ENCODE measurements at places on chromosomes 2 and 18.

DNA sequence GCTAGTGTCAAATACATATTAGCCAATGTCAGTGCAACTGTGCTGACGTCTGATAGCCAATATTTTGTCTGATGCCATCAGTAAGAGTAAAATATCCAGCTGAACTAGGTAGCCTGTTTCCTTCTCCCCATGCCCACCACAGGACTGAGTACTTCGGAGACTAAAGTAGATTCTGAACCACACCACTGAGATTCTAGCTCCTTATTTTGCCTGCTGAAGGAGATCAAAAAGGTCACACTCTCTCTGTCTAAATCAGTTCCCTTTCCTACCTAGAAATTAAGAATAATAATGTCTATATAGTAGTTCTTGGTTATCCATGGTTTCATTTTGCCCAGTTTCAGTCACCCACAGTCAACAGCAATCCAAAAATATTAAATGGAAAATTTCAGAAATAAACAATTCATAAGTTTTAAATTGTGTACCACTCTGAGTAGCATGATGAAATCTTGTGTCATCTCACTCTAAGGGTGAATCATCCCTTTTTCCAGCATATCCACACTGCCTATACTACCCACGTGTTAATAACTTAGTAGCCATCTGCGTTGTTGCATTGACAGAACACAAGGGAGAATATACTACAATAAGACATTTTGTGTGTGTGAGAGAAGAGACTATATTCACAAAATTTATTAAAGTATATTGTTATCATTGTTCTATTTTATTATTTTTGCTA lies 1043.3 kb upstream of the PIK3C3 start:
- no peak for DNase-seq

GRCh38 chr2:46487667-46488335 lies 8.4 kb downstream of the TMEM247 start:
- DNase-seq: no peak

DNA sequence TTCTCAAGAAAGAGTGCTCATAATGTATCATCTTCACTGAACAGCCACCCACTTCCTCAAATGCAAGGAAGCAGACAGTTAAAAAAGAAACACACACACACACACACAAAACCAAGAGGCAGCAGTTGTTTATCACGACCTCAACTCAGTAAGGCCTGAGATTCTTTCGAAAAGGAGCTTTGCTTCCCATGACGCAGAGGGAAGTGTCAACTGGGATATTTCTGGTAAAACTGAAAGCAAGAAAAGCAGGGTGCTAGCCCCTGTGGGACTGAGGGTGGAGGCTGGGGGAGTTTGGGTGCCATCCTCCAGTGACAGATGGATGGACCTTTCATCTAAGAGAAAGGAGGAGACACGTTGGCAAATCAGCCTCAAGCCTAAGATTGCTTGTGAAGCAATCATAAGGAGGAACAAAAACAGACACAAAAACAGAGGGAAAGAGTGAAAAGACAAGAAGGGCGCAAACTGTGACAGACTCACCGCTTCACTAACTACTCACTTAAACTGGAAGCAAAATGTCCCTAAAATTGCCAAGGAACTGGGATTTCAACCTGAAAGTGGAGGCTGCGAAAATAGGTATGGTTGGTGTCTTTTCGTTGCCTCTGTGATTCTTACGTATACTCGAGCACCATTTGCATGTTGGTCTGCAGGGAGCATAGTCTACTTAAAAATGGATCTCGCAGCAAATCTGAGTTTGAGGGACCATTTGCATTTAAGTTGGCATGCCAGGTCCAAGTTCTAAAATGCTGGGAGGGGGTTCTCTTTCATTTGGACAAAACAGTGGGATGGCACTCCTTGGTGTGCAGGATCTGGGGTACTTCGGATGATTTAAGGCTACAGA lies at the start of gene ARHGAP25:
Gene ARHGAP25 (plus strand): TSS at position 124 of the 838 bp plus-strand sequence. CDS start 389 bp downstream, at position 513.
- DNase-seq: peak; percentile 75

DNA sequence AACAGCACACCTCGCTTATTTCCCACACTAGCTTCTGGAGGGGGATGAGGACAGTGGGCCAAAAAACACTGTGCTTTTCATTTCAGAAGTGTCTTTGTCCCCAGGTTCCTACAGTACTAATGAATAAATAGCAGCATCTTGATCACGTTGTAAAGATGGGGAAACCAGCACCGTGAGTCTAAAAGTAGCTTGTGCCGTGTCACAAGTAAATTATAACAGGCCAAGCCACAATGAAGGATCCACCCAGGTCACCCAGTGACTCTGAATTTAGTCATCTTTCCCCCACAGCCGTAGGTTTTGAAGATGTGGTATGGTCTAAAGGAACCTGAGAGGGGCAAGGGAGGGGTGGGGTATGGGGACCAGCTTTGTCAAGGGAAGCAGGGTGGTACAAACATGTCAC lies 8.8 kb downstream of the FZD7 start:
- DNase-seq: no peak

DNA sequence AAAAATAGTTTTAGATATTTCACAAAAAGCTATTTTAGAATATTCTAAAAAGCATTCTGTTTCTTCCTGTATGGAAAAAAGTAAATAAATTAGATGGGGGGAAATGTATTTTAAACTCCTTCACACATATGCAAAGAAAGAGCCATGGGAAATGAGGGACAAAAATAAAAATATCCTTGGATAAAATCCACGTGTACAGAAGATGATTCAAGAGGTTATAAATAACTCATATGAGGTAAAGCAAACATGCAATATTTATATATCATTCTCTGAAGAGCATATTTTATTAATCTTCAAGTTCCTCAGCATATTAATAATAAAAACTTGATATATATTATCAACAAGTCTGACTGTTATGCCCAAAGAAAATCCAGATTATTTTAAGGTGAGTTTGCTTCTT lies 8.8 kb upstream of the GFPT1 start:
- DNase-seq: no peak

DNA sequence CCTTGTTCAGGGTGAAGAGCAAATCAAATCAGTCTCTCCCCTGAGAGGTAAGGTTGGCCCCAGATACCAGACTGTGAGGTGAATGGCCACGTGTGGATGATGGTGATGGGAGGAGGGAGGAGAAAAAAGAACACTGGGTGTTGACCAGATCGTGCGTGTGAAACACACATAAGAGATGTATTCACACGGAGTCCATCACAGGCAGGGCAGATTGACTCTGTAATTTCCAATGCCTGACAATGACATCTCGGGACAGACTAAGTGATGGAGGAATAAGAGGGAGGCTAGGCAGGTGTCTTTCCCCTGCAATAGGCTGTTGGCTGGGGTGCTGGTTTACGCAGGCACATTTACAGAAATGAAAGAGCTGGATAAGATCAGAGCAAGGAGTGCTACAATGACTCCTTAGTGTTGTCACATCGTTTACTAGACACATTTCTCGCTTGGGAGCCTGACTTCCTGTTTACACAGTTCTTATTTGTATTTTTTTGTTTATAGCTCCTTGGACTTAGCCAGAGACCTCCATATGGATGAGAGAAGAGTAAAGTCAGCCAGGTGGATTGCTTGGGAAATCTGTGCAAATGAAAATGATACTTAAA lies 43.1 kb downstream of the CPO start:
- no peak for DNase-seq

DNA sequence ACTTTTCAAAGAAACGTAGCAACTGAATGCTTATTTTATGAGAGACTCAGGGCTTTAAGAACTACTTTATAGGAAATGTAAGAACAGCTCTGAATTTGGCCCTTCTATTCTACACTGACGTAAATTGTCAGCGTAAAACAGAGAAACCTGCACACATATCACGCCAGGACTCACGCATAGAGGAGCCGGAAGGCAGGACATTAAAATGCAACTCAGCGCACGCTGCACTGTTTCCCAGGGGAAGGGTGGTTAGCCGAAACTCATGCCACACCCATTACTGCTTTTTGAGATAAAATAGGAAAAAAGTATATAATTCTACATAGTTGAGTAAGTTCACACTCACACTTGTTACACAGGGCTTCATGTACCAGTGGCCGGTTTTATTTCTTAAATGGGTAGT lies 7.4 kb downstream of the TUBB6 start:
- no peak for DNase-seq

GRCh38 chr2:96669539-96670215 lies 27.1 kb downstream of the FER1L5 start:
- no peak for DNase-seq

- no peak for DNase-seq
These were observed 8.8 kb upstream of the ALPI start for GRCh38 chr2:232447091-232447620.

GRCh38 chr18:50737127-50737526 lies 82.7 kb downstream of the MRO start:
- DNase-seq: no peak

DNA sequence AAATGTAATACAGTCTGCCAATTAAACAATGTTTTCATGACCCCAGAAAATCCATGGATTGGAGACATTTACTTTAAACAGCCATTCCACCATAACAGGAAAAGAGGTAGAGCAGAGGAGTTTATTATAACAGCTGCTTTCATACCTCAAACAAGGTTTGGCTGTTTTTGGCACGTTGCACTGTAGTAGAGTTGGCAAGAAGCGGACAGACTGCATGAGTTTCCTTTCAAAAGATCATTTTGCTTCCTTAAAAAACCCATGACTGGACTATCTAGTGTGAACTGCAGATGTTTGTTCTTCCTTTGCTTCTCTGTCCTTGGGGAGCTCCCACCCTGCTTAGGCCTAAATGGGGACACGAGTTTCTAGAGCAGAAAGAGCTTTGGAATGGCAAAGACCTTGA lies 108.5 kb upstream of the THOC1 start:
- DNase-seq: no peak

- DNase-seq: no peak
These were observed 24.4 kb upstream of the ITGB6 start for GRCh38 chr2:160224507-160224906.

DNA sequence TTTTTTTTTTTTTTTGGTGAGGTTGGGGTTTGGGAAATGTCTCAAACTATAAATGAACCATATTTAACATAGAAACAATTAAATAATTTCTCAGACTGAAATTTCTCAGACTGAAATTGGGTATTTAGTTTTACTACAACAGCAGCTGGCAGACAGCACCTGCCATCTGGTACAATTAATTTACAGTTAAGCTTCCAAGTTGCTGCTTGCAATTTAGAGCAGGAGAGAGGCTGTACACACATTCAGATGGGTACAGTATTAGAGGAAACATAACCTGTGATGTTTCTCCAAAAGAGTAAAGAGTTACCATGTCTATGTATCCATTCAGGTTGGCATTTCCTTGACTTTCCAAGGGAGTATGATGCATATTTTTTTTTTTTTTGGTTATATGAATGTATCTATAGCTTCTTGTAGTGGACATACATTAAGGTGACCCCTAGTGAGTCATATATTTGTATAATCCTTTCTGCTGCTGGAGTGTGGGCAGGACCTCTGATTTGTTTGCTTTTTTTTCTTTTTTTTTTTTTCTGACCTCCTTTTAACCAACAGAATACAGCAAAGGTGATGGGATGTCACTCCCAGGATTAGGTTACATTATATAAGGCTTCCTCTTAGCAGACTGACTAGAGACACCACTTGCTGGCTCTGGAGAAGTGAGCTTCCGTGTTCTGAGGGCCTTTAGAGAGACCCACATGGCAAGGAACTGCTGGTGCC lies 201.7 kb downstream of the PTH2R start:
- DNase-seq: no peak

DNA sequence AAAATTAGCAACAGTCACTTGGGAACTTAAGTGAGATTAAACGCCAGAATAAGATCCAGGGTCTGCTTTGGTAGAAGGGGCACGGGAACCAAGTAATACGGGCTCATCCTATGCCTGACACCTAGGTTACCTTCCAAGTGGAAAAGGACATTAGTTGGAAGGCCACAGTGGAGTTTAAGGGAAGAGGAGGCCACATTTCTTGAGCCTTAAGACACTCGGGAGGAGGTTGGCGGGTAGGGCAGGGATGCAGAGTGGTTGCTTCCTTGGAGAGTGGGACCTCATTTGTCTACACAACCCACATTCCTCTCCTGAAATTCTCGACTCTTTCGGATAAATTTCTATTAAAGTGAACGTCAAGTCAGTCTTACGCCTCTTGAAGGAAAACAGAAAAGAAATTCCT lies 510 bp upstream of the DNAH6 start:
- DNase-seq: no peak

DNA sequence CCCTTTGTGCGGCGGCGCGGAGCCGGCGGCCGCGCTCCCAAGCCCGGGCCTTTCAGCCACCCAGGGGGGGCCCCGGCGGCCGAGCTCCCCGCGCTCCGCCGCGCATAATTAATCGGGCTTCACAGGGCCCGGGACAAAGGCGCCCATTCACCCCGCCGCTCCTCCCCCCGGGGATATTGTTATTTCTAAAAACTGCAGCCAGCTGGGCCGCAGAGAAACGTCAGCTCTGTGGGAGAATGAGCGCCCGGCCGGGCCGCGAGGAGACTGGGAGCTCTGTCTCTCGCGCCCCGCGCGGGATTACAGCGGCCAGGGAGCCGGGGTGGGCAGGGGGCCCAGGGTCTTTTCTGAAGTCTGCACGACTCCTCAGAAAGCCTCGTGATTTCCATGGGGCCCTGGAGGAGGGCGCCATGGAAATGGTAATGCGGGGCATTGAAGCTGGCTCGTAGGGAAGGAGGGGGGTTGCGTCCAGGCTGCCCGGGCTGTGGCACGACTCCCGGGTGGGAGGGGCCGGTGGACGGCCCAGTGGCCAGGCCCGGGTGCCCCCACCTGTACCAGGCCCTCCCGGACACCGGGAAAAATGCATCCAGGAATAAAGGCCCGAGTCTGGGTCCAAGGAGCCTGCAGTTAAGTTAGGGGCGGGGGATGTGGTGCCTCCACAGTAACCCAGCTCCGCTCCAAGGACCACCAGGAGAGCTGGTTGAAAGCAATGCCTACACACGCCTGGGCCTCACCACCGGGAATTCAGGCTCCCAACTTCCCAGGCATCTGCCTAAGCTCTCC lies 125.3 kb downstream of the ZFP36L2 start:
- no peak for DNase-seq

DNA sequence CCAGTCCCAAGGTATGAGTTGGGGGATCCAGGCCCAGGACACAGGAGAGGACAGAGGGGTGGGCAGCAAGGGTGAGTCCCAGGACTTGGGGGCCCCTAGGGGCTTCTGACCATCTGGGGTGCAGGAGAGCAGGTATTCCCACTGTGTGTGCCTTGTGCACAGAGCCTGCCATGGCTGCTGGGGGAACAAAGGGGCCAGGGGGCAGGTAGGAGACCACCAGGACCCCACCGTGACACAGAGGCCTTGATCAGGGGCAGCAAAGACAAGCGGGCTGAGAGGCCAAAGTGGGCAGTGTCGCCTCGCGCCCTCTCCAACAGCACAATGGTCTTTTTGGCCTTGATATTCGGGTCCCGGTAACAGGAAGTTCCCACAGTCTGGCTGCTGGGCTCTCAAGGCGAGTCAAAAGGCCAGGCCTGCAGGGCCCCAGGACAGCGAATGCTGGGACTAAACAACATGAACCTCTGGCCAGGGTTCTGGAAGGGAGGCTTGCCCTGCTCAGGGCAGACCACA lies 12.3 kb upstream of the GPR17 start:
- no peak for DNase-seq

- DNase-seq: no peak
These were observed 19.5 kb upstream of the GLS start for GRCh38 chr2:190860985-190861680.

Data from CD4-positive, alpha-beta T cell treated with Interleukin-2 at 100 ng/mL for 4 hours (primary cell).